ENCODE measurements at places on chromosomes 7 and 10. TPM values are rescaled to one million over a fixed set of nuclear protein-coding genes. Genes with fewer than 3 reads are reported as not detected.

CALCR gene
- 0.78 TPM for polyA plus RNA-seq

GDF10 gene
- 1.4 TPM for polyA plus RNA-seq

- DNase-seq, result no peak
Observed at GRCh38 chr7:43791665-43792064, 33.2 kb downstream of the BLVRA start.

GRCh38 chr10:77823811-77824542 is 102.6 kb downstream of the DLG5 start:
- DNase-seq, result no peak

DNA sequence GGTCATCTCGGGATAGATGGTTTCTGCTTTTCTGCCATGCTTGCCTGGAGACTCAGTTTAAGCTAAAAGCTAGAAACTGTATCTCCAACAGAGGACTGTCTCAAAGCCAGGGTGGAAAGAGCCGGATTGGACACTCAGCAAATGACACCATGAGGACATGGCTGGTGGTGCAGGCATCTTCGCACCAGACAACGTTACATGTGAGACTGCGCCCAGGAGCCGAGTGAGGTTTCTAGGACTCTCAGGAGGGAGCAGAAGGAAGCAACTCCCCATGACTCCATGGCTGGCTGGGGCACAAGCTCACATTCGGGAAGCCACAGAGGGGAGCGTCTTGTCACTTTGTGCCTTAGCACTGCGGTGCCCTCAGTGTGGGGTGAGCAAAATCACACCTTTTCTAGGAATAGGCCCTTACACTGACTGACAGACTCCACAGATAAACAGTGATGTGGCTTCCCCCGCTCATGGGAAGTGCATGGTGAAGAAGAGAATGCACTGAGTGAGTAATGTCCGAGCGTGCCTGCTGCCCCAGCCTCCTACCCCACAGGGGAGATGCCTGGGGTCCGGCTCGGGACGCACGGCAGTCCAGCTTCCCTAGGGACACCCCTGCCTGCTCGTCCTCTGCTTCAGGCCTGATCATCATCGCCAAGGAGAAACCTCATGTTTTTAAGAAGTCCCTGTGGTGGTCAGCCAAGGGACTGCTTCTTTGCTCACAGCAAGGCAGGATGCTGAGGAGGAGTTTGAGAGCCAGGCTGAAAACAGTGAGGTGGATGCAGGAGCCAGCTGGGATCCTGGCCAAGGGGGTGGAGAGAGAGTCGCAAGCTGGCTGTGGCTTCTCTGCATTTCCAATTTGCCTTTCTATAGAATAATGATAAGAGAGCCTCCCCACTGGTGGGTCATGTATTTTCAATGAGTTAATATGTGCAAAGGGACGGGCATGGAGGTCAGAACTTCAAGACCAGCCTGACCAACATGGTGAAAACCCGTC is 52.2 kb upstream of the FXYD4 start:
- DNase-seq, result no peak

MINDY4 gene
- polyA plus RNA-seq, result 12.1 TPM

DNA sequence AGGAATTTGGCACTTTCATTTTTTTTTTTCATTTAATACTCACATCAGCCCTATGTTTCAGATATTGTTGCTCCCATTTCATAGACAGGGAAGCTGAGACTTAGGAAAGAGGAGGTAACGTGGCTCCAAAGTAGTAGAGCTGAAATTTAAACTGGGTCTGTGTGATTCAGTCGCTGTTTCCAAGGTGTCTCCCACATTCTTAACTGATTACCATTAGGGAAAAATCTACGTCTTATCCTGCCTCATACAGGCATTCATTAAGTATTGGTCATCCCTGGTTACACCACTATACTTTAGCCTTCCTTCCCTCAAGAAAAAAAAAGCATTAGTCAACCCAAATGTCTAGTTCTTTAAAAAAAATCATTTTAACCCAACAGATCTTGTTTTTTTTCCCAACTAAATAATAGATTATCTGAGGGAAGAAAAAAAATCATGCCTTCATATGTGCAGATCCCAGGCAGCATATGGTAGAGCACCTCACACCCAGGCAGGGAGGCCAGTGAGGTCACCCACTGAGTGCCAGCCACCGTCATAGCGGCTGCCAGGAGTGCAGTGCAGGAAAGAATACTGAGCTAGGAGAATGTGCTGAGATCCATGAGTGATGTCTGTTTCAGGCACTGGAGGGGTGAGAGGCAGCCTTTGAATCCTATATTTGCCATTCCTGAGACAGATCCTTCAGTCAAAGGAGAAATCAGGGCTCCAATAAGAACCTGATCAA is 59.0 kb upstream of the SORCS3 start:
- no peak for DNase-seq

DNA sequence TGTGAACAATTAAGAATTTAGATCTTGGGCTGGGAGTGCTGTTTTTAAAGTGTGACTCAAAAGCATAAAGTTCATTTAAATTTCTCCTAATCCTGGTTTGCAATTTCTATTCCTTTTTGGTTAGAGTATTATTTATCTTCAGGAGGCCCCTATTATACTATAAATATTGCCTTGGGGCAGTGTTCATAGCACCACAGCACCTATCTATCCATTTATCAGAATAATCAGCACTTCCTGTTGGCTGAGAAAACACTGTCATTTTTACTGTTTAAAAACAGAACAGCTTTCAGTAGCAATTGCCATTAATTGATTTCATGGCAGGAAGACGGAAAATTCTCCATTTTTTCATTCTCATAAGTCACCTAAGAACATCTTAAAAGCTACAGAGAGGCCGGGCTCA is 111.4 kb downstream of the KIAA1217 start:
- DNase-seq, result no peak
